ENCODE measurements at places on chromosomes 4 and X. TPM values are rescaled to one million over a fixed set of nuclear protein-coding genes. Genes with fewer than 3 reads are reported as not detected.

DNA sequence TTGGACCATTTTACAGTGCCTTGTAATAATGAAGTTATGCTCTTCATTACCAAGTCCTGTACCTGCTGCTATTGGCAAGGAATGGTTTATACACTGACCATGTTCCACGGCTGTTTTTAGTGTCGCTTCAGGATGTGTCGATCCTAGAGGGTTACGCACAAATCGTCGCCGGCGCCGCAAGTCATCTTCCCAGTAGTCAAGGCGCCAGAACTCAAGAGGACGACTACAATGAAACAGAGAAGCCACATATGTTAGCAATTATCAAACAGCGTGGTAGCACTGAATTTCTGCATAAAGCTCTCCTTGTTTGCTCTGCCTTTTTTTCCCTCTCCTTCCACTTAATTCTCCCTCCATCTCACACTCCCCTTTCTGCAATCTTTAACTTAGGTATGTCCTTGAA lies 17.0 kb downstream of the MAB21L2 start:
- no peak overlapping the region for H3K4me3 ChIP-seq
- no peak for DNase-seq
- no peaks in the 10 kb centered on the region for H3K27me3 ChIP-seq
- H3K27ac ChIP-seq = 0 out of 2 replicates have a peak overlapping the region, but pooled peaks have one; percentile 0

- H3K4me1 ChIP-seq = peaks cover 17% of the 10 kb centered on the region
- DNase-seq = no peak
- no peaks in the 10 kb centered on the region for H3K27me3 ChIP-seq
- no peak overlapping the region for H3K27ac ChIP-seq
- no peak overlapping the region for H3K4me3 ChIP-seq
- no peaks in the 10 kb centered on the region for H3K36me3 ChIP-seq
Observed at GRCh38 chrX:13087322-13088155, 43.1 kb upstream of the FAM9C start.

DNA sequence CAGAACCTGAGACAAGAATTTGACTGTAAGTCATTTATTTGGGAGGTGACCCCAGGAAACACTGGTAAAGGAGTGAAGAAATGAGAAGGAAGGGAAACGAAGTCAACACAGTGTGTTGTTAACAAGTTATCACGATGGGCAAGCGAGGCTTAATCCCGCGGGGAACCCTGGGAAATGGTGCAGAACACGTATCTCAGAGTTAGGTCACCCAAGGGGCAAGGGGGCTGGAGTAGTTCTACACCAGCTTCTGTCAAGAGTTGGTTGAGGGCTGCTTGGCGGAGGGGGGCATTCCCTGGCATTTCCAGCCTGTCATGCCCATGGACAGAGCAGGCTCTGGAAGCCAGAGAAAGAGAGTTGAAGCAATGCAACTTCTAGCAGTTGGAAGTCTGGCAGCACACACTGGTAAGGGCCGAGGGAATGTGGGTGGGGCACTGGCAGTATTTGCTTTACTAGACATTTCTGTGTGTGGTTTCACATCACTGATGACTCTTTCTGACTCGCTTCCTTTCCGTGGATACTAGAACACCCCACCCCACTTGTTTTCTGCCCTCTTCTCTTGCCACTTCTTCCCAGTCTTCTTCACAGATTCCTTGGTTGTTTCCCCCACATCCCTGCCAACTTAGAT lies 52.2 kb upstream of the ADGRG2 start:
- no peaks in the 10 kb centered on the region for H3K27me3 ChIP-seq
- DNase-seq = no peak
- H3K27ac ChIP-seq = no peak overlapping the region
- H3K36me3 ChIP-seq = no peaks in the 10 kb centered on the region
- H3K4me3 ChIP-seq = no peak overlapping the region

- H3K4me1 ChIP-seq = peaks cover 22% of the 10 kb centered on the region
- H3K27me3 ChIP-seq = peaks cover 32% of the 10 kb centered on the region
- H3K36me3 ChIP-seq = peaks cover 3% of the 10 kb centered on the region
- no peak overlapping the region for H3K27ac ChIP-seq
Observed at GRCh38 chr4:89114100-89114499, 2.8 kb downstream of the TIGD2 start.

DNA sequence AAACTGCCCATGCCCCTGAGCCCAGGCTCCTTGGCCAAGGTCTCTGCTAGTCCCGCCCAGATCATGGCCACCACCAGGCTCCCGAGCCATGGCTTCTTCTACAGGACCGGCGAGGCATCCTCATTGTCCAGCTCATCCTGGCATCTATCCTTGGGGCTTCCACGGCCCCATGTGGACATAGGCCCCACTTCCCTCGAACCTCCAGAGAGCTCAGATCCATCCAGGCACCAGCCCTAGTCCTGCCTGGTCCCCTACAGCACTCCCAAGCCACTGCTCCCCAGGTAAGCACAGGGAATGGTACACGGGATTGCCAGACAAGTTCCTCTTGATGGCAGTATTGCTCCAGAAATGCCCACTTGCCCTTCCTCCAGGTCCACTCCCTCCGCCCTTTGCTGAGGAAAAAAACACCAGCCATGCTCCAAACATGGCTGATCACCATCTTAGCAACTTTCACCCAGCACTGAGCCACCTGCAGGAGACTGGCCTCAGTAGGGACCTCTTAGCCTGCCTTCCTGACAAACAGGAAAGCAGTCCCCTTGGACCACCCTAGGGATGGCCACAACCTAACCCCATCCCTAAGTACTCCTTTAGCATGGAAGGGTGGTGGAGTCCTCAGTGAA lies 272.1 kb upstream of the AGTR2 start:
- no peak overlapping the region for H3K27ac ChIP-seq
- H3K4me3 ChIP-seq = no peak overlapping the region
- H3K36me3 ChIP-seq = peaks cover 34% of the 10 kb centered on the region
- H3K4me1 ChIP-seq = no peaks in the 10 kb centered on the region
- no peak for DNase-seq

- no peaks in the 10 kb centered on the region for H3K27me3 ChIP-seq
- H3K4me1 ChIP-seq = 0 out of 2 replicates have a peak, but pooled peaks cover 2% of the 10 kb centered on the region
- no peak overlapping the region for H3K27ac ChIP-seq
- H3K4me3 ChIP-seq = no peak overlapping the region
- H3K36me3 ChIP-seq = 0 out of 2 replicates have a peak, but pooled peaks cover 3% of the 10 kb centered on the region
Observed at GRCh38 chrX:24448762-24449250, 16.3 kb upstream of the PDK3 start.

- no peaks in the 10 kb centered on the region for H3K27me3 ChIP-seq
- H3K36me3 ChIP-seq = no peaks in the 10 kb centered on the region
- H3K4me1 ChIP-seq = no peaks in the 10 kb centered on the region
- H3K27ac ChIP-seq = no peak overlapping the region
- no peak for DNase-seq
- H3K4me3 ChIP-seq = no peak overlapping the region
Observed at GRCh38 chr4:126992910-126993309, 639.8 kb upstream of the INTU start.

DNA sequence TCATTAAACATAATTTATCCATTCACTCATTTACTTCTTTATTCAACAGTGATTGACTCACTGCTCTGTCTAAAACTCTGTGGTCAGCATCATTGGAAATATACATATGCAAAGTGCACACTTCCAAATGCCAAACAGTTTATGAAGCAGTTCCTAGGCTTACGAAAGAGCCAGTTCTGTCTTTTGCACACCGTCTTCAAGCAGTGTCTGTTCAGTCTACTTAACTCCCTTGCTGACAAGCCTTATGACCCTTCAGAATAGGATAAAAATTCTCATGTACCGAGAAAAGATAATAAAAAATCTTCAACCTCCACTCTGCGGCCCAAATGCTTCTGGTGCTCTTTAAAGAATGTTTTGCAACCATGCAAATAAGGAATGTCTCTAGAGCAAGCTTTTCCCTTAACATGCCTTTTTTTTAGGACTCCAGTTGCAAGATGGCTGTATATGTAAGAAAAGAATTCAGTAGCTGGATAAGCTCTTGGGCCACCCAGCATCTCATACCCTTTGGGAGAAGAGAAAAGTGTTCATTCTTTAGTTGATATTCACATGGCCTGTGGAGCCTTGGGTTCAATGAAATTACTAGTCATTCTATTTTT lies 1037.0 kb upstream of the SLIT2 start:
- H3K4me3 ChIP-seq = no peak overlapping the region
- no peaks in the 10 kb centered on the region for H3K27me3 ChIP-seq
- H3K27ac ChIP-seq = no peak overlapping the region
- H3K4me1 ChIP-seq = peaks cover 14% of the 10 kb centered on the region
- DNase-seq = no peak

DNA sequence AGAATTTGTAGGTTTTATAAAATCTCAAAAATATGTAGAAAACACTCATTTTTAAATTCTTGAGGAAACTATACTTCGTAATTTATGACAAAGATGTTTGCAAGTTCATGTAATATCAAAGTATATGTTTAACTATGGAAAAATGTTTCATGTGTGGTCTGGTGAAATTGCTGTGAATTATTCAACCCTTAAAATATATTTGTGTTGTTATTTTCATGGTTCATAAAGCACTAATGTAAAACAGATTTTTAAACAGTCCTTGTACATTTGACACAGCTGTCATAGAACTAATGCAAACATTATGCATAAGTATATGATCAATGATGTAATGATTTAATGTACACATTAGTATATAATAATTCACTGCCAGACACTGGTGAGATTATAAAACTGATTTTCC lies 83.1 kb upstream of the ARSJ start:
- H3K36me3 ChIP-seq = no peaks in the 10 kb centered on the region
- H3K4me3 ChIP-seq = no peak overlapping the region
- no peaks in the 10 kb centered on the region for H3K4me1 ChIP-seq
- no peak for DNase-seq
- no peak overlapping the region for H3K27ac ChIP-seq

GRCh38 chr4:144687466-144687865 lies 41.5 kb downstream of the HHIP start:
- H3K4me3 ChIP-seq = no peak overlapping the region
- H3K4me1 ChIP-seq = peaks cover 35% of the 10 kb centered on the region
- H3K36me3 ChIP-seq = no peaks in the 10 kb centered on the region
- DNase-seq = no peak

GAGE12F gene
- total RNA-seq = 0.82 TPM

XAGE1B gene
- 0.37 TPM for total RNA-seq

F8A3 gene
- total RNA-seq = 5.5 TPM

GUCY1A1 gene
- total RNA-seq = 0.20 TPM

SHOX gene
- not detected for total RNA-seq

SERPINA7 gene
- total RNA-seq = not detected

CFAP299 gene
- not detected for total RNA-seq

Measured in WTC11 (cell line).